Mesothelial cell of epicardium (in vitro differentiated cells): ENCODE measurements at places on chromosomes 12 and 14.

DNA sequence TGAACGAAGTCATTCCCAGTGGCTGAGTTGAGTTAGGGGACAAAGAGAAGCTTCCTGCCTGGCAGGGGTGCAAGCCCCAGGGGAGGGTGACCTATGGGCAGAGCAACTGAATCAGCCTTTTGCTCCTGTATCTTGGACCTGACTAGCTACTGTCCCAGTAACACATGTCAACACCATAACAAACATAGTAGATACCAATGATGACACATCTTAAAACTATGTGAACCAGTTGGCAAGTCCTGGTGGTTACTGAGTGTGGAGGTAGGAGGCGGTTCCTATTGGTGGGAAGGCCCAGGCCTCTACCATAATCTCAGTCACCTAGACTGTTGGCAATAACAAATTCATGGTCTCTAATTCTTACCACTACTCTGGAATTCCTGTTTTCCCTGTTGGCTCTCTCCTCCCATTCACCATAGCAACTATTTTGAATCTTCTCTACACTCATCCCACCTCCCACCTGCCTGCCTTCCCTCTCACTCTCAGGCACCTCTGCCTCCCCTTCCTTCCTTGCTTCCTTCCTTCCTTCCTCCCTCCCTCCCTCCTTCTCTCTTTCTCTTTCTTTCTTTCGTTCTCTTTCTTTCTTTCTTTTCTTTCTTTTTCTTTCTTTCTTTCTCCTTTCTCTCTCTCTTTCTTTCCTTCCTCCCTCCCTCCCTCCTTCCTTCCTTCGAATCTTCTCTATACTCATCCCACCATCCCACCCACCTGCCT is 8.1 kb upstream of the P2RX7 start:
- DNase-seq, result no peak

DNA sequence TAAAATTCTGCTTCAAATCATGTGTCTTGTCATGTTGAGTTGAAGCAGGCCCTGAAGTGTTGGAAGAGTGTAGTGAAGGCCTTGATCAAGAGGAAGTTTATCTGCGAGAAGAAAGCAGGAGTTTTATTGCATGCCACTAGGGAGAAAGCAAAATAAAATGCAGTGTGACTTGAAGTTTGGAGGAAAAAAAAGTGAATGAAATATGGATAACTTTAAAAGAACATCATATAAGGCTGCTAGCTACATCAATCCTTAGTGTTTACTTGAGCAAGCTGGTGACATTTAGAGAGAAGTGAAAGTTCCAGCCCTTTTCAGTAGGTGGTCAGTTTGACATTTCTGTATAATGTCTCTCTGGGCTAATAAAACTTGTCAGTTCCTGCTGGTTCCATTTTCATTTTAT is 841.1 kb downstream of the TMTC2 start:
- no peak for DNase-seq

GRCh38 chr12:11714626-11715025 is 65.2 kb downstream of the ETV6 start:
- no peak for DNase-seq

DNA sequence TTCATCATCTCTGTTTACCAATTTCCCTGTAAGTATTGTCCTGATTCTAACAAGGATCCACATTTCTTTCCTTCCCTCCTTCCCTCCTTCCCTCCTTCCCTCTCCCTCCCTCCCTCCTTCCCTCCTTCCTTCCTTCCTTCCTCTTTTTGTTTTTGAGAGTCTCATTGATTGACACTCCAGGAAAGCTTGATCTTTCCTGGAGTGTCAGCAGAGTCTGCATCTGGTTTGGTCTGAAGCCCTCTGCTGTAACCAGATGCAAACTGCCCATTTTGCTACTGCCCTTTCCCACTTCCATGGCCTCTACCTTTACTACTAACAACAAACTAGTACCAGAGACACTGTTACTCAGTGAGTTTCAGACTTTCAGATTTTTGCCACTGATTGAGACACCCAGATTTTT is 14.4 kb upstream of the OR6C65 start:
- no peak for DNase-seq

- DNase-seq, result no peak
These were observed 3.0 kb downstream of the PACS2 start for GRCh38 chr14:105317546-105317945.

GRCh38 chr12:1517734-1518525 is 76.5 kb downstream of the FBXL14 start:
- DNase-seq, result no peak

DNA sequence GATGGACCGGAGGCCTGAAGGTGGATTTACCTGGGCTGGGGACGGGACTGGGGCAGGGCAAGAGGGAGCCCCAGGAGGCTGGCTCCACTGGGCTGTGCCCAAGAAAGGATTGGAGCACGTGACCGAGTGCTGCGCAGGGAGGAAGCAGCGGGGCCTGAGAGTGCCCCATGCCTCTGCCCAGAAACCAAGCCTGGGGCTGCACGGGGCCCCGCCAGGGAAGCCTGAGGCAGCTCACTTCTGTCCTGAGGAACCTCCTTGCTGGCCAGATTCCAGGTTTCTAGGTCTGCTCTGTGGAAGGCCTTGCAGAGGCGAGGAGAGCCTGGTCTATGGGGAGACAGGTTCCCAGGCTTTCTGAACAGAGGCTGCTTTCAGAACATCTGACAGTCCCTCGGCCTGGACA is 10.4 kb downstream of the NGB start:
- no peak for DNase-seq

DNA sequence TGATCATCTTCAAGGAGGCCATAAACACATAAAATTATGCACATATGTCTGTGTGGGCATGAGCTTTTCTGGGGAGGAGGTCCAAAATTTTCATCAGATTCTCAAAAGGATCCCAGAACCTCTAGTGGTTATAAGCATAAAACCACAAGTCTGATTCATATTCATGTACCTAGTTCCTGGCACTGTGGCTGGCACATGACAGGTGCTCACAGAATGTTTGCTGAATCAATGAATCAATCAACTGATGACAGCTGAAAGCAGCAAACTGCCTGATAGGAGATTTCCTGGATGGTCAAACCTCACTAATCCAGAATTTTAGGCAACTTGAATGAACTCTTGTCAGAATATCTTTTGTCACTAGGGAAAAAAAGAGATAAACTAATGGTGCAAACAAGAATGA is 13.5 kb upstream of the CMKLR1 start:
- no peak for DNase-seq

DNA sequence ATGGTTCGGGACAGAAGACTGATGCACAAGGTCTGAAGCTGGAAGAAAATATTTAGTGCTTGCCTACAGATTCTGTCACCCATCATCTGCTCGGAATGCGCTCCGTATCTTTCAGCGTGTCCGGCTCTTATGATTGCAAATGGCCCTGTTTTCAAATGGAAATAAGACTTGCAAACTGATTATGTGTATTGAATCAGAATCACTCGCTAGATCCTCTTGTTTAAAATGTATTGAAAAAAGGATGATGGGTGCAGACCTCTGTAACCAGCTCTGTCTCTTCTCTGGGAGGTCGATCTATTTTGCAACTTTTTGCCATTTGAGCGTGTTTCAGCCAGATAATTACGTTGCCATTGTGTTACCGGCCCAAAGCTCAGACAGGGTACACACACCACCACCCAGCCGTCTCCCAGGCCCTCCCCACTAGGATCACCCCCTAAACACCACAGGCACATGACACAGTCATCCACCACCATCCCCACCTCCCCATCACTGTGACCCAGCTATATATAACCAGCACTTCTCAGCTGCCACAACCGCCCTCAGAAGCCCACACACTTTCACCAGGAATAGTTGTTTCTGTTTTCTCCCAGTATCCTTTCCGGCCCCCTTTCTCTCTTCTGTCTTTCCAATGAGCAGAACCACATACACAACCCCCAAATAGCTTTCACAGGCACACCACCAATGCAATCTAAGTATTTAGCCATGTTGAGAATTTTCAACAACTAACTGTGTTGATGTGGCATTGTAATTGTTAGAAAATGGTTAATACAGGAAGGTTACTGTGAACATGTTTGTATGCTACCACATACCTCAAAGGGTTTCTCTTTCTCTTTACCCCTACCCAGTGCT is 10.7 kb downstream of the NKX2-1 start:
- DNase-seq, result no peak

DNA sequence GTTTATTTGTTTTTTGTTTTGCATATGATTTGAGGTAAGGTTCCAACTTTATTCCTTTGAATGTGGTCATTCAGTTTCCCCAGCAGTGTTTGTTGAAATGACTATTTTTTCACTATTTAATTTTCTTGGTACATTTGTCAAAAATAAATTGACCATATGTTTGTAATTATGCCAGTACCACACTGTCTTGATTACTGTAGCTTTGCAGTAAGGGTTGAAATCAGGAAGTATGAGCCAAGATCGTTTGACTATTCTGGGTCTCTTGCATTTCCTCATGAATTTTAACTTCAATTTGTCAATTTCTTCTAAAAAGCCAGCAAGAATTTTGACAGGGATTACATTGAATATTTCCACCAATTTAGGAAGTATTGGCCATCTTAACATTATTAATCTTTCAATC is 199.3 kb upstream of the PPFIA2 start:
- DNase-seq, result no peak

DNA sequence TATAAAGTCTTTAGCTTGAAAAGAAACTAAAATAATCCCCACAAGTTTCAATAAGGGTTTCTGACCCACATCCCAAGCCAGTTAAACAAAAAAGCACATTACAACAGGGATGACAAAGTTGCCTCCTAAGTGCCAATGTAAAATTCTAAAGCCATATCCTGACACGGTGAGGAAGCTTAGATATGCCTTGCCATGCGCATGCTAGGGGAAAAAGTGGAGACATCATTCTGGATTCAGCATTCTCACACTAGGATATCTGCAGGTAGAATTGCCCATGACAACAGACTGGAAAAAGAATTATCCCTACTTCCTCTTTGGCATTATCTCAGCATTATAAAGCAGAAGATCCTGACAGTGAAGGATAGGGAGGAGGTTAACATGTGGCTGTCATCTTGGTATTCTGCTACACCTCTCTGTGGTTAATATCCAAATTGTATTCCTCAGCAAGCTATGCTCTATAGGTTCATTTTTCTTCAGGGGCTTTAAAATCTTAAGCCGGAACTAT is 4.9 kb downstream of the DUSP6 start:
- DNase-seq, result no peak

DNA sequence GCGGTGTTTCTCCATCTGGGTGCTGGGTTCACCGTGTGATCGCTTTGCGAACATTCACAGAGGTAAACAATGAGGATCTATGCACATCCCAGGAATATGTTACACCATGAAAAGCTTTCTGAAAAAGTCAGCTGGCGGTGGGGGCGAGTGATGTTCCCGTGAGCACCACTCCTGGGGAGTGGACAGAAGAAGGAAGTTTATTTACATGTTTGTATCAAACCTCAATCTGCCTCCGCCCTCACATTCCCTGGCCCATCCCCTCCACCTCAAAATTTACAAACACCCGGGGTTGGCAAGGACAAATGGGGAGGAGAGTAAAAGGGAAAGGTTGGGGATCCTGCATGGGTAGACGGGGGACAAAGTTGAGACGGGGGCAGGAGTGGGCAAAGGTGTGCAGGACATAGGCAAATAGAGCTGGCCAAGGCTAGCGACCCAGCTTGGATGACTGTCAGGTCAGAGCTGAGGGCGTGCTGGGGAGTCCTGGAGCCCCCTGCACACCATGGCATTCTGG is 6.9 kb downstream of the TNFRSF1A start:
- no peak for DNase-seq

GRCh38 chr12:108310489-108310888 is 28.6 kb downstream of the CMKLR1 start:
- DNase-seq, result no peak

DNA sequence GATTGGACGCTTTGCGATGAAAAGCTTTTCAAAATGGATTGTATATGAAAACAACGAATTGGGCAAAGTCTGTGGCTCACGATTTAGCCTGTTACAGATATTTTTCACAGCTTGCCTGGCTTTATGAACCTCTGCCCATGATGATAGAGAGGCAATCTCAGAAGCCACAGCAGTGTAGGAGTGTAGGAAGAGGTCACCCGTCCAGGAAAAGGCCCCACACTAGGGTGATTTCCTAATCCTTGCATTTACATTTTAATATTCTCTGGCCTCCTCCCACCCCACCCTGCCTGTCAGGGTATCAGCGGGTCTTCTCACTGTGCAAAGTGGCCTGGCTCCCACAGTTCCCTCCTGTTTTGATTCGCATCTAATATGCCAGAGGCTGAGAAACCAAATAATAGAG is 81.8 kb upstream of the FOXN3 start:
- DNase-seq, result no peak

DNA sequence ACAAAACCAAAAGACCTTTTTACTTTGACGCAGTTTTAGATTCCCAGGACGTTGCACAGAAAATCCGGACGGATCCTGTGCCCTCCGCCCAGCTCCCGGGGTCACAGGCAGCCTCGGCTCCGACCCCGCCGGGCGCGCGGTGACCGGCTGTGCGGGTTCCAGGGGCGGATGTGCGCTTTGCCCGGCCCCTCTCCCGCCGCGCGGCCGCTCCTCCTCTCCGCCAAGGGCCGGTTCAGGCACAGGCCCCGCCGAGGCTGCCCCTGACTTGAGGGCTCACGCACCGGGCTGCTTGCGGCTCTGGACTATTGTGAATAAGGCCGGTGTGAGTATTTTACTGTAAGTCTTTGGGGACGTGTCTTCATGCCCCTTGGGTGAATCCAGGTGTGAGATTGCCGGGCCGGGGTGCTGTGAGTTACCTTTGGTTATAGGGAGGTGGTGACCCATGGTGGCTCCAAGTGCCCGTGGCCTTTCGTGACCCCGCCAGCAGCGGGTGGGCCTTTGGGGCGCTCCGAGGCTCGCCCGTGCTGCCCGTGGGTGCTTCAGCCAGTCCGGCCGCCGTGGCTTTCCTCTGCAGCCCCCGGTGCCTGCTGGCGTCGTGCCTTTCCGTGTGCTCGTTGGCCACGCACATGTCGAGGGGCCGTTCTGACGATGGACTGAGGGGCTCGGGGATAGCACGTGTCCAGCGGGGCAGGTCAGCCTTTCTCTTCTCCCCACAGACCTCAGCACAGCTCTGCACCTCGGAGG is 45.9 kb downstream of the NOC4L start:
- no peak for DNase-seq

- DNase-seq, result no peak
These were observed 10.2 kb downstream of the EP400 start for GRCh38 chr12:131959641-131960589.

DNA sequence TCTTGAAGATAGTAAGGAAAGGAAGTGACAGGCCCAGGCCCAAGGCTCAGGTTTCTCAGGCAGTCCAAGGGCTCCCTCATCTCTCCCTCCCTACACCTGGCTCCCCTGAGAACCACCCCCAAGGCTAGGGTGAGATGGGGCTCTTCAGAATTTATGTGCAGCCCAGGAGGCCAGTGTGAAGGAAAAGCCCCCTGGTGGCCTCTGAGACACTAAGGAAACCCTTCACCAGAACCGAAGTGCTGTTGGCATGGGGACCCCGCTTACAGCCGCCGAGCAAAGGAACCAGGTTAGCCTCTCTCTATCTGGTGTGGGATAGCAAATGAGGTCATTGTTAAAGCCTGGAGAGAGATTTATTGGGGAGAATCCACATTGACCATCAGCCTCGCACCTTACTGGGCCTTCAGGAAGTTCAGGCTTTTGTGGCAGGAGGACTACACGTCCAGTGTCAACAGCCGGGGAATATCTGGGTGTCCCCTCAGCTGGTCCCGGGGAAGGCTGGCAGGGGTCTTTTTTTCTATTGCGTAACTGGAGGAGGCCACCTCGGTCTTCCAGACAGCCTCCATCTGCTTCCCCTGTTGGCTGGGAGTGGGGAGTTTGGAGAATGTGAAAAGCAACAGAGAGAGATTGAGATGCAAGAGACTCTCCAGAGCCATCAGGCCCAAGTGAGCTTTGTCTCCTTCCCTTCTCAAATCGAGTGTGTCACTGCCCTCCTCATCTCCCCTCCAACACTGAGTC is 18.1 kb downstream of the FAM186B start:
- DNase-seq, result no peak

- no peak for DNase-seq
These were observed 8.0 kb upstream of the ACTN1 start for GRCh38 chr14:68986926-68987652.
